ENCODE measurements at places on chromosomes 2 and 18.

- DNase-seq, result no peak
Observed at GRCh38 chr18:31566576-31567306, 24.9 kb upstream of the TTR start.

- DNase-seq, result no peak
Observed at GRCh38 chr2:97869722-97870346, 125.9 kb downstream of the TMEM131 start.

GRCh38 chr2:16031848-16032159 is 91.5 kb downstream of the MYCN start:
- no peak for DNase-seq

DNA sequence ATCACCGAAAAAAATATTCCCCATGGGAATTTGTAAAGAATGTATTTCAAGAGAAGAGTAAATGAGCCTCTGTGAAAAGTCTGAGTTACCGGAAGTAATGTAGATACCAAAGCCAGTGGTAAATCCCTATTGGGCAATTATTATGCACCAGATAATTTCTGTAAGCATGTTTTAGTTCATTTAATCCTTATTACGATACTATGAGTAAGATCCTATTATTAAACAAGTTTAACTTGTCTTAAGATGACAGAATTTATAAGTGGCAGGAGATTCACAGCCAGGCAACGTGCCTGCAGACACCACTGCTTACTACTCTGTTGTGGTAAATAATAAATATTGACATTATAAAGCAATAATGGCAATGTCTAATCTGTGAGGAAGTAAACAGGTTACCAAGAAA is 280.8 kb upstream of the RGPD4 start:
- DNase-seq, result no peak

All from ELR (cell line).